Activated CD8-positive, alpha-beta memory T cell treated with anti-CD3 and anti-CD28 coated beads, Interleukin-2, amount 10 ng/mL, durations not matched to agents 7 days and 5 days (primary cell): ENCODE measurements at places on chromosomes 6 and 20.

DNA sequence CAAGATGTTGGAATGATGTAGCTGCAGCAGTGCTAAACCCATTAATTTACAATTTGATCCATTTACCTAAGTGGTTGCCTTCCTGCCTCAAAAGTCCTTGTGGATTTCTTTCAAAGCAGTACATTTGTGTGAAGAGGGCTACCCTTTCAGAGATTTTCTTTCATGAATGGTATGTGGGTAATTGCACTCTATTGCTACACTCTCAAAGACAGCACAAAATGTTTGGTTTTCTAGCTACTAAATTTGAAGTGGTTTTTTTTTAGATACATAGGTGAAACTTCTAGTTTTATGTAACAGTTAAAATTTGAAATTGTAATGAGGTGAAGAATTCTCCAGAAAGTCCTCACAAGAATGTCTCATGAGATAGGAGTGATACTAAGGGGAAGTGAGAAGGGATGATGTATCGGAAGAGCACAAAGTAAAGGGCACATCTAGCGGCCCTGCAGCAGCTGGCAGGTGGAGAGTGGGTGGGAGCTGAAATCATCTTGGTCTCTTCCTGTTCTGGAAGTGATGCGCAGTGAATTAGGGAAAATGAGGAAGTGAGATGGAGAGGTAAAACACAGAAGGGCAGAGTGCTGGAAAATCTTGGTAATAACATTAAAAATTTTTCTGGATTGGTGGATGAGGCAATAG is 236.8 kb upstream of the MAN1A1 start:
- DNase-seq, result no peak

DNA sequence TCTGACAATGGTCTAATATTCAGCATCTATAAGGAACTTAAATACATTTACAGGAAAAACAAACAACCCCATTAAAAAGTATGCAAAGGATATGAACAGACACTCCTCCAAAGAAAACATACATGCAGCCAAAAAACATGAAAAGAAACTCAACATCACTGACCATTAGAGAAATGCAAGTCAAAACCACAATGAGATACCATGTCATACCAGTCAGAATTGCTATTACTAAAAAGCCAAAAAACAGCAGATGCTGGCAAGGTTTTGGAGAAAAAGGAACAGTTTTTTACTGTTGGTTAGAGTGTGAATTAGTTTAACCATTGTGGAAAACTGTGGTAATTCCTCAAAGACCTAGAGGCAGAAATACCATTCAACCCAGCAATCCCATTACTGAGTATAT is 339.0 kb upstream of the ADGRB3 start:
- DNase-seq, result no peak

GRCh38 chr20:6769903-6770785 is 2.7 kb downstream of the BMP2 start:
- no peak for DNase-seq

- DNase-seq, result no peak
Observed at GRCh38 chr20:32920066-32920465, 61.3 kb downstream of the EFCAB8 start.

- no peak for DNase-seq
Observed at GRCh38 chr20:51019656-51020592, 3.0 kb downstream of the KCNG1 start.

DNA sequence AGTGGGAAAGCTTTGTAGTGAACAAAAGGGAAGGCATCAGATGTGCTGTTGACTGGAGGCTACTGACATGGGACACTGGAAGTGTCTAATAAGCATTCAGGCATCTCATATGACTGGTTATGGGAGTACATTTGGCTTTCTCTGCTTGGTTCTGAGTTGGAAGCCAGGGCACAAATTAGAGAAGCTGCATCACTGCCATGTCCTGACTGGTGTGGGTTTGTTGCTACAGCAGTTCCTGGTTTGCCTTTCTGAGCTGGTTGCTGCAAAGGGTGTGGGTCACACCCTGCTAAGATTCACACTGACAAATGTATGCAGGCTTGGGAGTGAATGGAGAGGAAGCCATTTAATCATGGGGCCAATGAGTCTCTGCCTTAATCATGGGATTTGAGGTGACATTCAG is 36.2 kb upstream of the NANP start:
- DNase-seq, result no peak

DNA sequence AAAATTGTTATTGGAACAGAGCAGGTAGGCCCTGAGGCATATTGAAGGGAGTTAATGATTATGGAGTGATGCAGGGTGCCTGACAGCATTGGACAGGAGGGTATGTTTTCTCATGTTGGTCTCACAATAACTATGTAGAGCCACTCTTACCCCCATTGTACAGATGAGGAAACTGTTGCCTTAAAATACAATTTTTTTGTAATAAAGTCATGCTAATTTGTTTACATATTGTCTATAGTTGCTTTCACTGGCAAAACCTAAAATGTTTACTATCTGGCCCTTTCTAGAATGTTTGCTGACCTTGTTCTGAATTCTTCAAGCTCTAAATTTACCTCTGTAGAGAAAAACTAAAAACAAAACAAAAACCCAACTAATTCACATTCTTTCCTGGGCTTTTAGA is 5.7 kb downstream of the ACOT8 start:
- DNase-seq, result no peak

DNA sequence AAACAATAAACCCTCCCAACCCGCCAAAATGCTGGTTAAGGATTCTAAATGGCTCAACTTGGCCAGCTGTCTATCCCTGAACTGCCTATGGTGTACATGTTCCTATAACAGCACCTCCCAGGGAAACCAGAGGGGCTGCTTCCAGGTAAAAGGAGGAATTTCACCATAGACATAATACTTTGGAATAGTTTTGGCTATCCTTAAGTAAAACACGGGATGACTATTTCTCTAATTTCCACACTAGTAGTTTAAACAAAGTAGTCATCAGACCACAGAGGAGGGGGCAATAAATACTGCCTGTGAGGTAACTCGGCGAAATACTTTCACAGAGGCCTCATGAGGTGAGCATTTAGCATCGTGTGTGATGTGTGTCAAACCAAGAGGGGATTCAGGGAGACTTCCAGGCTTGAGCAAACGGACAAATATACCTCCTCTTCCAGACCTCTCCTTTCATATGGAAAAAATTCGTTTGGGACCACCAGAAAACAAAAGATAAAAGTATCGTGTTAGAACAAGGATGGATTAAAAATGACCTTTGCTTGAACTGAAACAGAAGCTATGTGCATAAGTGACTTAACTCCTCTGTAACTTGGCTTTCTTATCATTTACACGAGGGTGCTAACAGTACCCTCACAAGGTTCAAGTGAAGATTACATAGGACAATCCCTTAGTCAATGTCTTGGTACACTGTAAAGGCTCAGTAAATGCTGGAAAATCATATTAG is 1.0 kb upstream of the XRN2 start:
- no peak for DNase-seq

GRCh38 chr6:136728976-136729515 is 63.2 kb downstream of the MAP3K5 start:
- no peak for DNase-seq

DNA sequence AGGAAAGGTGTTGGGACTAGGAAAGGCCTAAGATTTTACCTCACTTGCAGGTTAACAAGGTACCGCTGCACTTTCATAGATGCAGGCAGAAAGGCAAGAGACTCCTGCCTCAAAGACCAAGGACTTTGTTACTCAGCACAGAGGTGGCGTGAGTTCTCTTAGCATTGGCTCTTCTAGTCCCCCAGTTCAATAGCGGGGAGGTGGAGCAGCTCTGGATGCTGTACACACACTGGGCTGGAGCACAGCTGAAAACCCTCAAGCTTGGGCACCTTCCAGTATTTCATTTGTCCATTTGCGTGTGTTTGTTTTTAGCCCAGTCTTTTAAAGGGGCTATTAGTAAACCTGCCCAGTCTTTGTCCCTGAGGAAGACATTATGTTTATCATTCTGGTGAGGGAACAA is 345.2 kb downstream of the FARS2 start:
- no peak for DNase-seq

DNA sequence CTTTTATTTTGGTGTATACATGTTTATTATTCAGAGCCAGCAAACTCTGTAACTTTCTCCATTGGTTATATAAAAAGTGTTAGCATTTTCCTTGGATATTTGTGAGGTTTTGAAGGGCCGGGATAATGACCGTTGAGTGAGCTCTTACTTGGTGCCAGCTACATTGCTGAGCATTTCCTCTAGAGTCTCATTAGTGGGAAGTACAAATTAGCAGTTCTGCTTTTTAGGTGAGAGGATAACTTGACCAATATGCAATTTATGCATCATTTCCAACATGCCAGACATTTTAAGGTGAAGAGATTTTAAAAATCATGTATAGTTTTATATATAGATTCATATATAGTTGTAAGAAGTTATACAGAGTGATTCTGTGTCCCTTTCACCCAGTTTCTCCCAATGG is 84.3 kb downstream of the CARMIL1 start:
- DNase-seq, result no peak
